ENCODE measurements at places on chromosomes 1 and 21.
A peak's percentile ranks its signal among the peaks of the same experiment; 100 is the strongest.

DNA sequence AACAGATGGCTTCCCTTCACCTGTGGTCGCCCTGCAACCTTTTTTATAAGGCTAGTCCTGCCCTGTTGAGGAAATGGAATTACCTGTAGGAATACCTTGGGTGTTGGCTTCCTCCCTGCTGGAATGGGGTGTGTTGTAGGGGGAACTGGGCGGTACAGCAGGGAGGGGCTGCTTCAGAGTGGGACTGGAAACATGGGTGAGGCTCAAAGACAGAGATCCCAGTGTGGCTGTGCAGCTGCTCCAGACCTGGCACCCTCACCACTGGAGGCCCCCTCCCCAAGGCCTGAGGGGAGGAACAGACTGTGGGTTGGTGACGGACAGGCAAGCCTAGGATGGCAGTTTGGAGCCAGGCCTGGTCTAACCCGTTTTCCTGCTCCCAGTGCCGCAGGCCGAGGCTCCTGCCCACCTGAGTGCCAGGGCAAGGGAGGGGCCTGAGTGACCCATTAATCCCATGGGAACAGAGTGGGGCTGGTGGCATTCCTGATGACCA, 4.5 kb downstream of the EFNA3 start:
- DNase-seq = no peak

GRCh38 chr1:211033921-211034525, 99.9 kb downstream of the KCNH1 start:
- peak; percentile 20 for DNase-seq

DNA sequence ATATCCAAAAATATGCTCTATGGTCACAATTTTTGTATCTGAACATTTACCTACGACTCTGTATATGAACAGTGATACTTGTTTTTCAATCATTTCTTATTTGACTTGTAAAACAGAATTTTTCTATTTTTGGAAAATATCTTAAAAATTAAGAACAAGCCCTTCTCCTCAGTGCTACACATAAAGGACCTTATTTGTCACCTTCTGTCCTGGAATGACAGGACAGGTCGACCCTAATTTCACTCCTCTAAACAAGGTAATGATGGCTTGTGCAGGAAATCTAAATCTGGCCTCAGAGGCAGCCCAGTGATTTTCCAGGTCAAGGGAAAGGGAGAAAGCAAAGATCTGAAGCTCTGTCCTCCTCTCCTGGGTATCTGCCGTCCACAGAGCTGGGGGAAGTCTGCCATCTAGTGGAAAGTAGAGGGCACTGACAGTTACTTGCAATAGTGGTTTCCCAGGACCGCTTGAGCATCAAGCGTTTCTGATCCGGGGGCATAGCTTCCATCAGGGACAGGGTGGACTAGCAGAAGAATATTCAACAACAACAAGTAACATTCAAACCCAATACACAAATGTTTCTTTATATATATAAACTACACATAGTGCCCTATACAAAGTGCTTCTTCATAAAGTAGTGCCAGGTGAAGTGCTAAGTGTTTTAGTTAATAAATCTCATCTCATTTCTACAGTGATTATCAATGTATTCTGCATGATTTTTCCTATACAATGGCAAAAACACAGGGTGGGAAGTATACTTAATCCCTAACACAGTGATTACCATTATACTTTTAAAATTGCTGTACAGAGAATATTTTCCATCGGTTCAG, 74.6 kb downstream of the SLC25A24 start:
- peak; percentile 72 for DNase-seq

- DNase-seq = peak; percentile 25
Observed at GRCh38 chr1:156319664-156320063, 18.4 kb downstream of the CCT3 start.

GRCh38 chr21:32562915-32563314, 22.4 kb downstream of the TCP10L start:
- DNase-seq = no peak

DNA sequence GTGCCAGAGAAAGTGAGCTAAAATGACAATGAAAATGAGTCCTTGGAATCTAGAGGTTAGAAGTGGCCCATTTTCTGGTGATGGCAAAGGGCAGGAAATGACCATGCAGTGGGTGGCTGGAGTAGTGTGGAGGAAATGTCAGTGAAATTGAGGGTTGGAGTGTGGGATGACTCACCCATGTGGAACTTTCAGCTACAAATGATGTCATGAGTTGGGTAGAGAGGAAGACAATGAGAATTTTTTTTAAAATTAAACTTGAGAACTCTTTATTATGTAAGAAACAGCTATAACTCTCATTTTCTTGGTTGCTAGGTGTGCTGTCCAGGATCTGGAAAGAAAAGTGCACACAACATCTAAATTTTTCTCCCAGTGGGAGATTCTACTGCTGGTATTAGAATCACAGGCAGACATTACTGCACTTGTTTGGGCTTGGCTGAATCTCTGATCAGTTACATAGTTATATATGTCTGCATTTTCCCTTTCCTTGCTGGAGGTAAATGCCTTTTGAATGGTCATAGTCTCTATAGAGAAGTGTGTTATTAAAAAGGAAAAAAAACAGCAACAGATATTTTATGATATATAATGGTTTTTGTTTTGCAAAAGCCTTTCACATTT, 56.8 kb upstream of the GNG12 start:
- peak; percentile 87 for DNase-seq

DNA sequence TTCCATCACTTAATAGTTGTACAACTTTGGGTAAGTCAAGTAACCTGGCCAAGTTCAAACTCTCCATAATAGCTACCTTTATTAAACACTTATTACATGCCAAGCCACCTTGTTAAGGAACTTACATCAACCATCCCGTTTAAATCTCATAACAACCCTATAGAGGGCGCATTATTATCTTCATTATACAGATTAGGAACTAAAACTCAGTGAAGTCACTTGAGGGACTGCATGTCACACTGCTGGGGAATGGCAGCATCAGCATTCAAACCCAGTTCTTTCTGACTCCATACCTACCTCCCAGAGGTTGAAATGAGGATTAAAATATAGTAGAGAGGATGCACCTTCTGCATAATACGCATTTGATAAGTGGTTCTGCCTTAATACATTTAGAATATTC, 47.1 kb upstream of the PLA2G2C start:
- peak; percentile 18 for DNase-seq

GRCh38 chr1:30310966-30311742, 412.2 kb downstream of the MATN1 start:
- DNase-seq = no peak

Measured in fibroblast of skin of right quadriceps (primary cell).